Esophagus squamous epithelium (tissue), 5 donors: ENCODE measurements at places on chromosomes 16 and 17.

DNA sequence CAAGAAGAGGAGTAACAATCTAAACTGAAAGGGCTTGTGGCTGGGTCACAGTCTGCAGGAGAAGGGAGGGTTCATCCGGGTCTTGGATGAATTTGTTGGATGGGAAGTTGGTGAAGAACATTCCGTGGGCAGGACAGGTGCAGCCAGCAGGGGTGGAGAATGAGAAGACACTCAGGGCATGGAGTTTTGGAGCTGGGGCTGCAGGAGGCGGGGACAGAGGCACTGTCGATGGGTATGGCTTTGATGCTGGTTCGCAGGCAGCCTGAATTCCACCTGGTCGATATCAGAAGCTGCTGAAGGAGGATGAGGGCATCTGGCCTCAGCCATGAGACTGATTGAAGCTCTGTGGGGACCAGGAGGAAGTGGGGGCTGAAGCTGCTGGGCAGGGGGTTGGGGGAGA is 36.1 kb upstream of the CBFA2T3 start:
- no peak for DNase-seq

DNA sequence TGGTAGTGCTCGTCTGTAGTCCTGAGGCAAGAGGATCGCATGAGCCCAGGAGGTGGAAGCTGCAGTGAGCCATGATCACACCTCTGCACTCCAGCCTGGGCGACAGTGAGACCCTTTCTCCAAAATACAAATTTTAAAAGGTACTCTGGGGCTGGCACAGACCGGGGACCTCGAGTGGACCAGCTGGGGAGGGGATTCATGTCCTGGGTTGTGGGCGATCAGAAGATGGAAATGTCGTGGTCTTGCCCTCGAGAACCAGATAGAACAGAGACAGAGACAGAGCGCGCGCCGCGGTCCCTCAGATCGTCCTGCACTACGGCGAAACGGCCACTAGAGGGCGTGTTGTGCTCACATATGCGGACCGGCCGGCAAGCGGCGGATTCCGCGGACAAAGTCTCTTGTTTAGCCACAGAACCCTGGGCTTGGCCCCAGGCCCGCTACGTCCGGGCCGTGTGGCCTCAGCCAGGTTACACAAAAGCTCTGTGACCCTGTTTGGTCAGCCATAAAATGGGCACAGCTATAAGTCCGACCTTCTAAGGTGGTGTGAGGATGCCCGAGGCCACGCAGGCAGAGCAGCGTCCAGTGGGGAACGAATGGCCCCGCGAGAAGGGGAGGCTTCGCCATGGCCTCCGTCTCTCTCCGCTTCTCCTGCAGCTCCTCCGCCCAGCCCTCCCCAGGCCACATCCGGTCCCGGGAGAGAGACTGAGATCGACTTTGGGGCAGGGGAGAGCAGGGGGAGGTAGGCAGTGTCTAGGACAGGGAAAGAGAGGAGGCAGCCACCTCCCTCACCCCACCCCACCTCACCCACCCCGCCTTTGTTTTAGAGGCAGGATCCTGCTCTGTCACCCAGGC is 14.6 kb upstream of the SBK1 start:
- peak; percentile 59 for DNase-seq

- DNase-seq: no peak
Observed at GRCh38 chr17:54530398-54530797, 370.3 kb upstream of the TOM1L1 start.

DNA sequence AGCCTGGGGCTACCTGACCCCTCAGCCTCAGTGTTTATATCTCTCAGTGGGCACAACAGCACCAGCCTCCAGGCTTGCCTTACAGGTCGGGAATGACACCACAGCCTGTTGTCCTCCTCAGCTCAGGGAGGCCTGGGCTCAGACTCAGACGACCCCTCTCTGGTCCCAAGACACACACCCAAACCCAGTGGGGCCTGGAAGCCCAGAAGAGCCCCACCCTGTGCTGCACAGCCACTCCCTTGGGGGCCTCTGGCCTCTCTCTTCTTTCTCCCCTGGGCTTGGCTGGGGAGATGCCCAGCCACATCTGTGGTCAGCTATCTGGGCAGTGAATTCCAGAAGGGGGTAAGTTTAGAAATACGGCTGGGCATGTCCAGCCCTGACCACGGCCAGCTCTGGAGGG is 2.4 kb downstream of the NATD1 start:
- DNase-seq: no peak

GRCh38 chr17:4542003-4542725 is 13.0 kb downstream of the MYBBP1A start:
- DNase-seq: no peak

DNA sequence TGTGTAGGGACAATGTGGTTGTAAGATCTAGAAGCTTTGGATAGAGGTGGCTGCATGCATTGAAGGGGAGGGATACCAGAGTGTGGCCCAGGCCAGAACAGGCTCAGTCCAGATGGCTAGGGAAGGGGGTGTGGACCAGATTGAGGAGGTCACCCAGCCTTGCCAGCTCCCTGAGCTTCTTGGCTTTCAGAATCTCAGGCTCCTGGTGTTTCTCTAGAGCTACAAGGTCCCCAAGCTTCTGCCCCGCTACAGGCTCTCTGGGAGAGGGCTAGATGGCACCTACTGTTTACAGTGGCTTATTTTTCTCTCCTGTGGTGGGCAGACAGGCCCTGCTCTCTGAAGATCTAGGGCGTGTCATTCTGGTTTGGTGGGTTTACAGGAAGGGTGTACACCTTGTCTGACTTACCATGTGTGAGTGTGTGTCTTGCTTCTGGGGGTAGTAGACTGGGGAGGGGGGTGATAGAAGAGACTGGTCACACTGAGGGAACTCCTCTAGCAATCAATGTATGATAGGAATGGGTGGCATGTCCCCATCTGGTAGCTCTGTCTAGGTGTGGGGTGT is 1.1 kb downstream of the RARA start:
- no peak for DNase-seq

DNA sequence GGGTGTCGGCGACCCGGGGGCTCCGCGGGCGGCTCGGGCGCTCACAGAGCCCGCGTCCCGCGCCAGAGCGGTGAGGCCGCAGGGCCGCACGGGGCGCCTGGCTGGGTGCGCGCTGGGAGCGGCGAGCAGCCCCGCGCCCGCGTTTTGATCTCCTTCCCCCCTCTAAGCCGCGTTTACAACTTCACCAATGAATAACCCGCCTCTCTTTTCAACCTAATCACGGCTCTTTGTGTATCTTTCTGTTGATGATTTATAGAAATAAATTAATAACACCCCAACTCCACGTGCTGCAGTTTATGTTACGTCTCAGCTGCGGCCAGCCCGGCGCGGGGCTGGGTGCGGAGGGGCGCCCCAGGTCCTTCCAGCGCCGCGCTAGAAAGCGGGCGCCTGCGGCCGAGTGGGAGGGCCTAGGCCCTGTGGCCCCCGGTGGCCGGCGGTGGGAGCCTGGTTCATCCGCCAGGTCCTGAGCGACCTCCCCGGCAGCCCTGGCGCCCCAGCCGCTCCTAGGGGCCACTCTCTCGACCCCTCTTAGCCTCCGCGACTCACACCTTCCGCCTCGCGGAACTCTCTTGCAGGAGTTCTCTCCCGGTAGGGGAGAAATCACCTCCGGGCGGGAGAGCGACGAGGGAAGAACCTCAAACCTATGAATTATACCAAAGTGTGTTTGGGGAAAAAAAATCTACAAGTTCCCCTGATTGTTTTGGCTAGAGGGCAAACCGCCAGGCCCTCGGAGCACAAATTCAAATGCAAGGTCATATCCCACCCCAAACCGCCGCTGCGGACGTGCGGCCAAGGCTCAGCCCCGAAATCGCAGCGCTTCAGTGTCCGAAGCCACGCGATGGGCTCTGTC is 1.9 kb downstream of the HNF1B start:
- DNase-seq: no peak

- no peak for DNase-seq
Observed at GRCh38 chr16:1543085-1543896, 9.8 kb downstream of the TMEM204 start.

DNA sequence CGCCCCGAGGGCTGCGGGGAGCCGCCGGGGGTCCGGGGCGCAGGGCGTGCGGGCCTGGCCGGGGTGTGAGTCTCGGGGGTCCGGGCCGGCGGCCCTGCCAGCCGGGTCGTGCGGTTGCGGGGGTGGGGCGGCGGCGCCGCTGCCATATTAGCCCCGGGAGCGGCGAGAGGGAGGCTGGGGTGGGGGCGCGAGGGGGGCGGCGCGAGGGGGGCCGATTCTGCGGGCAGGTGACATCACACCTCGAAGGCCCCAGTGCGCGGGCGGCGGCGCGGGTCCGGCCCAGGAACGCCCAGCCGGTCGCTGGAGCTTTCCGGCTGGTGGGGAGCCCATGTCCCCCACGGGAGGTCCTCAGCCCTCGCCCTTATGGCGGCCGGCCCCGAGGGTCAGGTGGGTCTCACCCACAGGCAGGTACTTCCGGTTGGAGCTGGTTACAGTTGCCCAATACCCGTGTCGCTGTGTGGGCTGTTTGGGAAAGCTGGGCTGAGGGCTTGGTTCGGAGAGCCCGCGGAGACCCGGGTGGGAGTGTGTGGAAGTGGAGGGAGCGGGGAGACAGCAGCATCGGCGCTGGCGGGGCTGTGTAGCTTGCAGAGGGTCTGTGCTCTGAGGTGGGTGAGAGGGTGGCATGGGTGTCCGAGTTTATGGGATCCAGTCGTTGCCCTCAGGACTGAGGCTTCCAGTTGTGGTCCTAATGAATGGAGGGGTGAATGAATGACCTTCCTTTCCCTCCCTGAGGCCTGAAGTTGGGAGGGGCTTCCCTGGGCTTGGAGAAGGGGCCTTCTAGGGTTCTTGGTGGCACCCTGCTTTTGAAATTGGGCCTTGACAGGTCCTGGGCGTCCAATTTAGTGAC is 804 bp downstream of the ATP6V0C start:
- DNase-seq: no peak

- no peak for DNase-seq
Observed at GRCh38 chr17:17897442-17897841, 60.7 kb upstream of the SREBF1 start.

GRCh38 chr16:11750056-11750455 is 7.4 kb upstream of the TXNDC11 start:
- DNase-seq: no peak

GRCh38 chr16:68972720-68973119 is 129.4 kb downstream of the TANGO6 start:
- DNase-seq: no peak

GRCh38 chr17:15009087-15009486 is 256.0 kb downstream of the PMP22 start:
- DNase-seq: no peak

GRCh38 chr17:77468897-77469296 is 328.1 kb downstream of the SEC14L1 start:
- no peak for DNase-seq

DNA sequence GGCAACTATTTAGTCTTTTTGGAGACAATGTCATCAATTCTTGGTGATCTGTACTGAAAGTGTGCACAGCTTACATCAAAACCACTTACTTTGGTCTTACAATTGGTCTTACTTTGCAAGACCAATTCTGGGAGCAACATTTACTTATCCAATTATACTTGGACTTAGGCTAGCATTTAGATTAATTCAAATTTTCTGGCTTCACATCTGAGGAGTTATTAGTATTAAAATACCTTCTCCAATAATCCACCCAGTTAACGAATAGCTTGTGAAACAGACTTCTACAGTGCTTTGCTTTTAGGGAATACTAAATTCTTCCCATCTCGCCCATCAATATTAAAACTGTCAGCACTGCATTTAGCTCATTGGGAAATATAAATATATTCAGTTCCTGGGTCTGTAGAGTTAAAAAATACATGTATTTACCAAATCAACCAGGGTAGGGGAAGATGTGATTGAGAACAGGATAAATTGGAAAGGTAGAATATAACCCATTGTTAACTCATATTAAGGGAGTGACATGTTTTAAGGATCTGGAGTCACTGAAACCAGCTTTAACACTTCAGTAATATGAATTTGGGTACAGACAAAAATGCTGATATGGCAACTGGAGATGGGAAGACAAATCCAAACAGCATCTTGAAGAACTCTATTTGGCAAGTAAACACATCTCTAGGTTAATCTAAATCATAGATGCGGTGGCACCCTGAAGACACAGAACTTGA is 9.2 kb upstream of the VEZF1 start:
- no peak for DNase-seq

- DNase-seq: no peak
Observed at GRCh38 chr17:11023639-11024479, 186.0 kb upstream of the PIRT start.

- DNase-seq: no peak
Observed at GRCh38 chr16:10027553-10027952, 154.7 kb downstream of the GRIN2A start.

- DNase-seq: no peak
Observed at GRCh38 chr17:42276359-42276608, at the start of gene STAT5B. Gene STAT5B, minus strand, starts transcription at chr17:42276391. Its CDS starts 44,264 bp downstream, at chr17:42232127.

- DNase-seq: no peak
Observed at GRCh38 chr17:73667181-73667959, 23.1 kb upstream of the SDK2 start.

DNA sequence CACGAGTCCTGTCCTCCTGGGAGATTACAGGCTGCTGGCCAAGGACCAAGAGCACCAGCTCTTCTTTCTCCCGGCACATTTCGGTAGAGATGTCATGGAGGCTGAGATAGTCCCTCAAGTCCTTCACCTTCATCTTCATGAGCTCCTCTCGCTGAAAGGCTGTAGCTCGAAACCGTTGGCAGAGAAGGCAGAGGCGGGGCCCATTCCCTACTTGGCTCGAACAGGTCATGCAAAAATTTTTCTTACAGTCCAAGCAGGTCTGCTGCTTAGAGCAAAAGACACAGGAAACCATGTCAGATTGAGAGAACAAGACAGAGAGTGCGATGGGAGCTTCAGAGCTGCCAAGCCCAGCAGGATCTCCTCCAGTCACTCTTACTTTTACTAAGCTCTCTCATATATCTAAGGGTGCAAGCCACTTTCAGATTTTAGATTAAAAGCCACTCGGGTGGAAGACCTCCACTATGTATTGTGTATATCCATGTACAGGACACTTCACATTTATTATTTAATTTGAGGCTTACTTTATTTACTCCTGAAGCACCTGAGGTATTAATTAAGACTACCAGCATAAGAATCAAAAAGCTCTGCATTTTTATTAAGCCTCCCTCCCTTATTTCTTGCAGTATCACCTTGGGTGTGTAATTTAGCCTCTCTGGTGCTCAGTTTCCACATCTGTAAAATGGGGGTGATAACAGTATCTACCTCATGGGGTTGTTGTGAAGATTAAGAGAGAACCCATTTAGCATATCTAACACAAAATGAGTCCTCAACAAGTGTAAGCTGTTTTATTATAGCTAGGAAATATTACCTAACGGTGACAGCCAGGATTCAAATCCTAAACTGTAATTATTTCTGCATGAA is 41.4 kb downstream of the LIG3 start:
- no peak for DNase-seq

GRCh38 chr16:85897382-85897781 is 1.6 kb upstream of the IRF8 start:
- DNase-seq: no peak

DNA sequence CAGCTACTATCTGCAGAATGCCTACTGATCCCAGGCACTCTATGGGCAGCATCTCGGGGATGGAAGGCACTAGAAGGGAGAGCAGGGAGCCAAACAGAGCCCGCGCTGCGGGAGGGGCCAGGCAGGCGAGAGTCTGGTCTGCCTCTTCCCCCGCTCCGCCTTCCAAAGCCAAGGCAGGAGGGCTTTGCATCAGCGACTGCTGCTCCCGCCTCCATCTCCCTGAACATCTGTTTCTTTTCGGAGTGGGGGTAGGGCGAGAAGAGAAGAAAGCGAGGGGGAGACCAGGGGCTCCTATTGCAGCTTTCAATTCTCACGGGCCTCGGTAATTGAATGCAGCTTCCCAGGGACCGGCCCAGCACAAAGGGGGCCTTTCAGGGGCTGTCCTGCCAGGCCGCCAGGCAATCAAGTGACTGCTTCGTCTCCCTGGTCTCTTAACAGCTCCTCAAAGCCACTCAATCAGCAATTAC is 31.4 kb upstream of the CDC42EP4 start:
- no peak for DNase-seq
